ENCODE measurements at places on chromosomes 16 and 17.

- DNase-seq = no peak
Measured at GRCh38 chr16:86911437-86911958, 333.1 kb downstream of the FOXL1 start.

DNA sequence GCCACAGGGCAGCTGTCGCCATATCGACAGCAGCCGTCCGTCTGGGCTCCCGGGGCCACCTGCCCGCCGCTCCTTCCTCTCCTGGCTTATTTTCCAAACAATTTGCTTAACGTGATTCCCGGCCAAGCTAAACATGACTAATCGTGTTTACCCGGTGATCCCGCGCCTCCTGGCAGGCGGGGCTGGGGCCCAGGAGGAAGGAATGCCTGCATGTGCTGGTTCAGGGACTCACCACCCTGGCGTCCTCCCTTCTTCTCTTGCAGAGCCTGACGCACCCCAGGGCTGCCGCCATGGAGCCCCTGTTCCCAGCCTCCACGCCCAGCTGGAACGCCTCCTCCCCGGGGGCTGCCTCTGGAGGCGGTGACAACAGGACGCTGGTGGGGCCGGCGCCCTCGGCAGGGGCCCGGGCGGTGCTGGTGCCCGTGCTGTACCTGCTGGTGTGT, 6.1 kb downstream of the SSTR5 start:
- peak; percentile 93 for DNase-seq

GRCh38 chr17:13597723-13598347, 3.9 kb downstream of the HS3ST3A1 start:
- DNase-seq = no peak

- DNase-seq = no peak
Measured at GRCh38 chr17:40610359-40610758, 37.3 kb downstream of the SMARCE1 start.

DNA sequence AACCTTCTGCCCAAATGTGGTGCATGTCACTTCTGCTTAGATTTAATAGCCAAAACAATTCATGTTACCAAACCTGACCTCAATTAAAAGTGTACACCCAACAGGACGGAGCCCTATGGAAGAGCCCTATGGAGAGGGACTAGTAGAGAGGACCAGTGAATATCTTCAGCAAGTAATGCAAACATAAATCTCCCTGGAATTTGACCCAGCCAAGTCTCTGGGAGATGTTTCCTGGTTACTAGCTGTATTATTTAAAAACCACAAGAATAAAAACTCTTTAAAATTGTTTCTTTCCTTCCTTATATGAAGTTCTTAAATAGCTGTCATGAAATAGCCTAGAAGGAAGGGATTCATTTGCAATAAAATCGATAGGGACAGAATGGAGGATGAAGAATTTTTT, 255.8 kb downstream of the CDH11 start:
- no peak for DNase-seq

- DNase-seq = no peak
Measured at GRCh38 chr16:11543661-11544393, 42.9 kb downstream of the LITAF start.

GRCh38 chr17:54863176-54863575, 37.5 kb upstream of the TOM1L1 start:
- DNase-seq = no peak

DNA sequence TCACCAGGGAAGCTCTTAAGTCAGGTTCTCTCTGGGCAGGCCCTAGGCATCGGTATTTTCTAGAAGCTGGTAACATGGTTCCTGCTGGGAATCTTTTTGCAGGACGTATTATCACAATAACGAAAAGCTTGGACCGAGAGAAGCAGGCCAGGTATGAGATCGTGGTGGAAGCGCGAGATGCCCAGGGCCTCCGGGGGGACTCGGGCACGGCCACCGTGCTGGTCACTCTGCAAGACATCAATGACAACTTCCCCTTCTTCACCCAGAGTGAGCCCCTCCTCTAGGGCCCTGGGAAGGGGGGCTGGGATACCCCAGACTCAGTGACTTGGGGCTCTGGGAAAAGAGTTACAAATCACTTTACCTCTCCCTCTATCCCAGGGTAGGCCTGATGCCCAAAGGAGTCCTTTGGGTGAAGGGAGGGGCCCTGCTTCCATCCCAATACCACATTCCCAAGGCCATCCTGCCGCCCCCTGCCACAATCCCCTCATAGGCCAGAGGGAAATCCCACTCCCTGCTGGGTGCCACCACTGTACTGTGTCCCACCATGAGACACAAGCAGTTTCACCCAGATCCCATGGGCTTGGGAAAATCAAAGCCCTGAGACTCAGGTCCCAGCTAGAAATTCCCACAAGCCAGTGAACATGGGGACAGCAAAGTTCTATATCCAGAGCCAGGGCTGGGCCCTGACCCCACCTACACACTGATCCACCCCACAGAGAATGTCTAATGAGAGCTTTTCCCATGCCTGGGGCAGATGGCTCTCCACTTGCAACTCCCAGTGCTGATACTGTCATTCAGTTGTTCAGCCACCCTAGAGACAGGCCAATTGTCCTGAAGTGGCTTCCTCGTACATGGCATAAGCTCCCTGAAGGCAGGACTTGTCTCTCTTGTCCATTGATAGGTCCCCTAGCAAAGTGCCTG, 23.0 kb downstream of the CDH5 start:
- no peak for DNase-seq

DNA sequence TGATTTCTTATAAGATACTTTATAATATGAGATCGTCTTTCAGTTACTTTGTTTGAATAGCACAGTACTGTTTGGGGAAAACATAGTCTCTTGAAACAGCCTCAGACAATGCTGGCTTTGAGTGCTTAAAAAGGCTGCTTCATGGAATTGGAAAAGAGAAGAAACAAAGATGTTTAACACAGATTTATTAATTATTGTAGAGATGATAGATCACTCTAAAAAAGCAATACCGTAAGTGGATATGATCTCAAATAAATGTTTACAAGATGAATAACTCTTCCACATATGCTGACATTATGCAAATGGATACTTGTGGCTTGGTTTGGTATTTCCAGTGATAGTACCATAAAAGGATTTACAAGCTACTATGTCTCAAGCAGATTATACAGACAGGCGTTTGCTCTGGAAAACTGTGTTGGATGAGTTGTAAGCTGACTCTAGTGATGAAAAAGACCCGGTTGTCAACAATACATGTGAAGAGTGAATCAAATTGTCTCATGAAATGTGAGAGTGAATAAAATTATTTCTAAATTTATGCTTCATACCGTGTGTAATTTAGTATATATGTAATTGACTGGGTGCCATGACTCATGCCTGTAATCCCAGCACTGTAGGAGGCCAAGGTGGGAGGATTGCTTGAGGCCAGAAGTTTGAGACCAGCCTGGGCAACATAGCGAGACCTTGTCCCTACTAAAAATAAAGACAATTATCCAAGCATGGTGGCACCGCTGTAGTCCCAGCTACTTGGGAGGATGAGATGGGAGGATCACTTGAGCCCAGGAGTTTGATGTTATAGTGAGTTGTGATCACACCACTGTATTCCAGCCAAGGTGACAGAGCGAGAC, 105.4 kb downstream of the FTO start:
- DNase-seq = no peak

GRCh38 chr16:60077861-60078260, 1343.7 kb upstream of the GOT2 start:
- DNase-seq = no peak

DNA sequence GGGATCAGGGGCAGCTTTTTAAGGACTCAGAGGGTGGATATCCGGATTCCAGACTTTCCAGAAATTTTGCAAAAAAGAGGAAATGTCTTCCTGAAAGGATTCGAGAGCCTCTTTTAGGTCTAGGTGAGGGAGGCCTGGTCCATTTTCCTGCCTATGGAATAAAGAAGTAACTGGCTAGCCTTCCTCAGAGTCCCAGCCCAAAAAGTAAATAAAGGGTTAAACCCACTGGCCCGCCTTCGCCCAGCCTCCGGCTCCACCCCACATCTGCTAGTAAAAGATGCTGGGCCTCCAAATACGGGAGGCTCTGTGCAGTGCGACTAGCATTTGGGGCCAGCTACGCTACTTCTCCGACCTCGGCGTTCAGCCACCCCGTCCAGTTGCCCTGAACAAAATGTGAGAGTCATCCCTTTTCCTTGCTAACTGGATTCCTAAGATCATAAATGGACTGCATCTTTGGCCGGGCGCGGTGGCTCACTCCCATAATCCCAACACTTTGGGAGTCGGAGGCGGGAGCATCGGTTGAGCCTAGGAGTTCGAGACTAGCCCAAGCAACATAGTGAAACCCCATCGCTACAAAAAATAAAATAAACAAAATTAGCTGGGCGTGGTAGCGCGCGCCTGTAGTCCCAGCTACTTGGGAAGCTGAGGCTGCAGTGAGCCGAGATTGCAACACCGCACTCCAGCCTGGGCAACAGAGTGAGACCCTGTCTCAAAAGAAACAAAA, 824 bp upstream of the MPP2 start:
- DNase-seq = no peak

DNA sequence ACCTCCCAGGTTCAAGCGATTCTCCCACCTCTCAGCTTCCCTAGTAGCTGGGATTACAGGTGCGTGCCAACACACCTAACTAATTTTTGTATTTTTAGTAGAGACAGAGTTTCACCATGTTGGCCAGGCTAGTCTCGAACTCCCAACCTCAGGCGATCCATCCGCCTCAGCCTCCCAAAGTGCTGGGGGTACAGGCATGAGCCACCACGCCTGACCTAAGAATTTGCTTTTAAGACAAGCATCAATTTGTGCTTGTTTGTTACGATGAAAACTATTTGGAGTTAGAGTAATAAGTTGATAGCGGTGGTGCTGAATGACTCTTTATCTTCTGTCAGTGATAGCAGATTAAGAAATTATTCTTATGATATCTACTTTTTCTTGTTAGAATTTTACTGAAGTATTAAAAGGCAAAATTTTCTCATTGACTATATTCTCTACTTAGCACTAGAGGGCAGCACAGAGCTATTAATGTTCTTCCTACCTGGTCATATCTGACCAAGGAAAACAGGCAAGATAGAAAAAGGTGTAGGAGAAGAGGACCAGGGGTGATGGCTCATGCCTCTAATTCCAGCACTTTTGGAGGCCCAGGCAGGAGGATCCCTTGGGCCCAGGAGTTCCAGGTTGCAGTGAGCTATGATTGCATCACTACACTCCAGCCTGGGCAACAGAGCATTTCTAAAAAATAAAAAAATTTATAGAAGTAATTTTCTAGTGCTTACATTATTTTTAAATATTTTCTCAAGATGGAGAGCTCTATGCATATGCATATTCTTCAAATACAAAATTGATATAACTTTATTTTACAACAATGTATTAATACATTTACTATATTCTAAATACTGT, 24.5 kb downstream of the STXBP4 start:
- DNase-seq = peak; percentile 41

DNA sequence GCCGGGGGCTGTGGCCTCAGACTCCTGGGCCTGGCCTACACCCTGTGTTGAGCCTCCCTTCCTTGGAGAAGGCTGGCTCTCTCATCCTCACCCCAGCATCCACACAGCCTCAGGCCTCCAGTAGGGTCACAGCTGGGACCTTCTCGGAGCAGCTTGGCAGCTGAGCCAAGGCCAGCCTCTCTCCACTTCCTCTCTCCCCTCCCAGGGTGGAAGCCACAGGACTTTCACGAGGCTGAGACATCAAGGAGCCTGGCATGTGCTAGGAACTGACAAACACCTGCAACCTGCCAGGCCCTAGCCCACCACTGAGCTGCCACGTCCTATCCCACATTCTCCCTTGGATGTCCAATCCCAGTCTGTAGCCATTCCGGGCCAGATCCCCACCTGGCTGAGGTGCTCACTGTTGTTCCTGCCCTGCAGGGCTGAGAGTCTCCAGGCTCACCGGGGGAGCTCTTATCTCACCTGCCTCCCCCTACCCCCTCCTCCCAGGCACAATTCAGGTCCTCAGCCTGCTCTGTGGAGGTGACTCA, 3.1 kb downstream of the MMP15 start:
- DNase-seq = no peak

GRCh38 chr16:89052191-89052889, 41.3 kb upstream of the ACSF3 start:
- DNase-seq = peak; percentile 44
